ENCODE measurements at places on chromosomes 1 and 21.

GRCh38 chr1:211210052-211210451 lies 49.1 kb upstream of the RCOR3 start:
- no peak for DNase-seq

DNA sequence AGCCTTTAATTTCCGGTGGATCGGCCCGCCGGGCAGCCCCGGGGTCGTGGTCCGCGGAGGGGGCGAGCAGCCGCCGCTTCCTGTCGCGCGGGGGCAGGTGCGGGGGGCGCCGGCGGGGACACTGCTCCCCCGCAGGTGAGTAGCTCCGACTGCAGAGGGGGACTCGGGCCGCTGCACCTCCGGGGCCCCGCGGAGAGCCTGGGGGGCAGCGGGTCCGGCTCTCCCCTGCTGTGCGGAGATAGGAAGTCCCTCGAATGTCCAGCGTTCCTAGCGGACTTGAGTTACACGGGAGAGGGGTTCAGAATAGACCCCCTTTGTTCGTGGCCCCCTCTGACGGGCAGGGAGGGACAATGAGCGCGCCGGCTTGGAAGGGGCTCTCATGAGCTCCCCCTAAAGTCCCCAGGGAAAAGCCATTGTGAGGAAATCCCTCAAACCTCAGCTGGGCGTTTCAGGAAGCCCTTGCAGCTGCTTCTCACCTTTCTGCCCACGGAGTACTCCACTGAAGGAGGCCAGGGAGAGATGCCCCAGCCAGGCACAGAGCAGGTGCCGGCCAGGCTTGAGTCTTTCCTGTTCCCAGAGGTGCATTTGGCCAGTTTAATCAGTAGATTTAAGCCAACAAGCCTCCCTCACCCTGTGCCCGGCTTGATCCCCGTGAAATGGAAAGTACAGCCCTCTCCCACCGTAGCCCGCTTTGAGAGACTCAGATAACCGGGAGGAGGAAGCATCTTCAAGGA lies 925 bp downstream of the PDE9A start:
- no peak for DNase-seq

DNA sequence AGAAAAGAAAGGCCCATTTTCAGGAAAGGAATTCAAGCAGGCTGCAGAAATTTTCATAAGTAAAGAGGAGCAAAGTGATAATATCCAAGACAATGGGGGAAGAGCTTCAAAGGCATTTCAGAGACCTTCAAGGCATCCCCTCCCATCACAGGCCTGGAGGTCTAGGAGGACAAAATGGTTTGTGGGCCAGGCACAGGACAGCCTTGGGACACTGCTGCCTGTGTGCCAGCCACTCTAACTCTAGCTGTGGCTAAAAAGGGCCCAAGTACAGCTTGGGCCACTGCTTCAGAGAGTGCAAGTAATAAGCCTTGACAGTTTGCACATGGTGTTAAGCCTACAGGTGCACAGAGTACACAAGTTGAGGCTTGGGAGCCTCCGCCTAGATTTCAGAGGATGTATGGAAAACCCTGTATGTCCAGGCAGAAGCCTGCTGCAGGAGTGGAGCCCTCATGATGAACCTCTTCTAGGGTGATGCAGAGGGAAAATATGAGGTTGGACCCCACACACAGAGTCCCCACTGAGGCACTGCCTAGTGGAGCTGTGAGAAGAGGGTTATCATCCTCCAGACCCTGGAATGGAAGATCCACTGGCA lies 51.8 kb upstream of the ZSWIM5 start:
- DNase-seq = no peak

DNA sequence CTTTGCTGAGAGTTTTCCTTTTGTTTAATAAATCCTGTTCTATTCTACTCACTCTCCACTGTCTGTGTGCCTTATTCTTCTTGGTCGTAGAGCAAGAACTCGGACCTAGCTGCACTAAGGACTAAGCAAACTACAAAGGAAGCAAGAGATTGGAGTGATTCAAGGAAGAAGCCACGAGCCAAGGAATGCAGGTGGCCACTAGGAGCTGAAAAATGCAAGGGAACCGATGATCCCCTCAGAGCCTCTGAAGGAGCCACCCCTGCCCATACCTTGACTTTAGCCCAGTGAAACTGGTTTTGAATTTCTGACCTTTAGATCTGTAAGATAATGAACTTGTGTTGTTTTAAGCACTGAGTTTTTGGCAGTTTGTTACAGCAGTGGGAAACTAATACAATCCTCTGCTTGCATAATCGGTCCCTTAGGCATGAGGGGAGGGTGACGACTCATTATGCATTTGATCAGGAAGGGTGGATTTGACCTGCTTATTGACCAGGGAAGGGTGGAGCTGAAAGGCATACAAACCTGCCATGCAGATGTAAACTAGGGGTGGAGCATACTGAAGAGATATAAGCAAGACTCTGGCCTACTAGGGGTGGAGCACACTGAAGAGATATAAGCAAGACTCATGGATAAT lies 6.2 kb upstream of the CA6 start:
- DNase-seq = no peak

DNA sequence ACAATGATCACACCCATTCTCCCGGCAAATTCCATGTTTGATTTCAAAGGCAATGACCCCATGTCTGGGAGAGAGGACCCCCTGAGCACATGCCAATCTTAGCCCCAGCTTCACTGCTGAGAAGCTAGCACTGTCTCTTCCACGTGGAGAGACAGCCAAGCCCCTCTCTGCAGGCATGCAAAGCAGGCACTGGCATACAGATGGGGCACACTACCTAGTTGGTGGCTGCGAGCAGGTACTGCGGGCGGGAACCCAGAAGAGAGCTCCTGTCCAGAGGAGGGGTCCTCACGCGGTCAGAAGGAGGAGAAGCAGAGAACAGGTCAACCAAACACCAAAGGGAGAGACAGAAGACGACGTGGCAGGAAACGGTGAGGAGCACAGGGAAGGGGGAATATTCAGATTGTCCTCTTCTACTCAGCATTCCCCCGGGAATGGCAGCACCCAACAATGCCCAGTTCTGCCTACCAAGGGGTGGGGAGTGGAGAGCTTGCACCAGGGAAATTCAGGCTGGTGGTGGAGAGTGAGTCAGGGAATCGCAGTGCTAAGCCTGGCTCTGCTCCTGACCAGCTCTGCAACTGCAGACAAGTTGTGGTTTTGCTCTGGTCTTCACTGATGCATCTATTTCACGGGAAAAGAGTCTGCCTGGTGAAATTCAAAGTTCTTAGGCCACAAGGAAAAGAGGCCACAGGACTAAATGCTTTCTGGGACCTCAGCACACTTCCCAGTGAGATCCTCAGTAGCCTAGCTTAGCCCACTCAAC lies 48.1 kb upstream of the GOLT1A start:
- no peak for DNase-seq

- DNase-seq = no peak
Observed at GRCh38 chr1:221987860-221988520, 246.1 kb upstream of the DUSP10 start.

DNA sequence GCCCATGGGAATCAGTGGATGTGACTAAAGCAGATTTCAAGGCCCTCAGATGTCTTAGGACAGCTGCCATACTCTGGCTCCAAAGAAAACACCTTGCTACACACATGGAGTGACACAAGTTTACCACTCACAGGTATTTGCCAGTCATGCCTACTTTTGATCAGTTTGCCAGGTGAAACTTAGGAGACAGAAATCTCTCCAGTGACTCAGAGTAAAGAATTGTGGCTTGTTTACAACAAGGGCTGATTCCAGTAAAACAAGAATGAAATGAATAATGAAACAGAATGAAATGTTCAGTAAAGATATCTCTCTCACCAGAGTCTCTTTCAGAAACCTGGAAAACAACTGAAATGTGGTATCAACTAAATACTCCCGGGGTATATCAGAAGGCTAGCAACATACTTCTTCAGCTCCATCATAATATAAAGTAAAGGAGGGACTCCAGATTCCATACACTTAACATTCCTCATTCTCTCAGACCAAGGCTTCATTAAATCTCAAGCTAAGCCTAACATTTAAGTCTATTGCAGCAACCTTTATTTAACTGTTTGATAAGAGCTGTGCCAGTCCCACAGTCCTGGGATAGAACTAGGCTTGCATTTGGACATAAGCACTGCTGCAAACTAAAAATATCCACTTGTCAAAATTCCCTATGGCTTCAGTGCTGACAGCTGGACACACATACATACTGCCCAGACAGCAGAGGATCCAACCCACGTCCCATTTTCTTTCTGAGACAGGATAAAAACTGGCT lies 143.3 kb downstream of the SIPA1L2 start:
- DNase-seq = no peak

DNA sequence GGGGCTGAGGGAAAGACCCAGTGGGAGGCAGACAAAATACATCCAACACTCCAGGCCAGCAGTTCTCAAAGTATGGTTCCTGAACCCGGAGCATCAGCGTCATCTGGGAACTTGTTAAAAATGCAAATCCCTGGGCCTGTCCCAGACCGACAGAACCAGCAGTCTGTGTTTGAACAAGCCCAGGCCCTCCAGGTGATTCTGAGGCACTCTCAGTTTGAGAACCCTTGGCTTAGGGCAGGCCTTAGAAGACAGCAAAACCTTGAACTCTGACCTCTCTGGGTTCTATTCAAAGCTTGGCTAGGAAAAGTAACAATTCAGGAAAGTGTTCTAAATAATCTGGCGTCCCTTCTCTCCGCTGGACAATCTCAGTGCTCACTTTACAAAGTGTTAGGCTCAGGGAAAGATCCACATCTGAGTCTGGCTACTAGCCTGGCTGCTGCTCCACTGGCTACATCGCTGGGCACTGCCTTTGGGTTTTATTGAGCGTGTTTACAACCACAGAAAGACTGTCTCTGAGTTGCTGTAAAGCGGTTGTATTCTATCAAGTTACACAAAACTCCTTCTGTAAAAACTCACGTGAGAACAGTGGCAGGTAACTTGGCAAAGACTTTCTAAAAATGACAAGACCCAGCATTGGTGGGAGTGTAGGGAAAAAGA lies 166.1 kb downstream of the HIVEP3 start:
- no peak for DNase-seq

DNA sequence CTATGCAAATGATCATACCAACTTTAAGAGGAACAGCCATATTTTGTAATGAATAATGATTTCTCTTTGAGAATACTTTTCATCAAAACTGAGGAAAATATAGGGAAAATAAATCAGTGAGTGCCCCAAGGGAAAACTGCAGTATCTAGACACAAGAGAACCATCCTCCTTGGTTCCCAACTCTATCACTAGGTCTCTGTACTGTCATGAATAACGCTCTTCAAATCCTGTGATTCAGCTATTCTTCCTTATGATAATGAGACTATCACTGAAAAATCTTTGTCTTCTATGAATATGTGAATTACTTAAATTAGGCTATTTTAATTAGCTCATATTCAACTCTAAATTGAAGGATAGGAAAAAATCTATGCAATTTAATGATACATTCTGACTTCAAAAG lies 2.3 kb downstream of the OR2L5 start:
- no peak for DNase-seq

DNA sequence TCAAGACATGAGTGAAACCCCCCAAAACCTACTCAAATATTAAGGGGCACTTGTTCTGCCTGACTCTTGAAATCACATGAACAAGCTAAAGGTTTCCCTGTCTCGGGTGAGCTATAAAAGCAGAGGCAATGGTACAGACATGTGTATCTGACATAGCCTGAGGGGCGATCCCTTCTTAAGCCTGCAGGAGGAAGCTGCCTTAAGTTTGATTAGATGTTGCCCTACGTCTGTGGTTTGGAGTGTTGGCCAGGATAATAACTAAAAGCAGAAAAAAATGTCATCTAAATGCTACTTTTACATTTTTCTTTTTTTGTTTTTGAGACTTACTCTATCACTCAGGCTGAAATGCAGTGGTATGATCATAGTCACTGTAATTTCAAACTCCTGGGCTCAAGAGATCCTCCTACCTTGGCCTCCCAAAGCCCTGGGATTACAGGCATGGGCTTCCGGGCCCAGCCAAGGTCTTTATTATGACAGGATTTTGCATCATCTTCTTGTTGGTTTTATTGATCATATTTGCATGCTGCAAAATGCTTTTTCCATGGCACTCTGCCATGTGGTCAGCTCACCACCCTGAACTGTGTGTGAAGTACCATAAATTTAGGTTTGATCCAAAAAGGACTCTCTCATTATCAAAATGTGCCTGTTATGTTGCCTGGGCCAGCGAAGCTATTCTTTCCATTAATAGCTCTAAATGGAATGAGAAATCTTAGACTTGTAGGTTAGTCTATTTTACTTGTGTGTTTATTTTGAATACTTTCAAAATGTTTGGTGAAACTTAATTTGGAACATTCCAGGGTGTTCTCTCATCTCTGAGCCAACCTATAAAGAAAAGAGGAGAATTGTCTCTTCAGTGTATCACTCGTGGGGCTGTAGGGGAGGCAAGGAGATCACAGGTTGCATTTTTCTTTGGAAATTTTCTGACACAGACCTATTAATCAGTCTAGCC lies 15.0 kb upstream of the HMGN1 start:
- DNase-seq = no peak

- DNase-seq = no peak
Observed at GRCh38 chr1:205924460-205924790, 18.8 kb downstream of the SLC26A9 start.

DNA sequence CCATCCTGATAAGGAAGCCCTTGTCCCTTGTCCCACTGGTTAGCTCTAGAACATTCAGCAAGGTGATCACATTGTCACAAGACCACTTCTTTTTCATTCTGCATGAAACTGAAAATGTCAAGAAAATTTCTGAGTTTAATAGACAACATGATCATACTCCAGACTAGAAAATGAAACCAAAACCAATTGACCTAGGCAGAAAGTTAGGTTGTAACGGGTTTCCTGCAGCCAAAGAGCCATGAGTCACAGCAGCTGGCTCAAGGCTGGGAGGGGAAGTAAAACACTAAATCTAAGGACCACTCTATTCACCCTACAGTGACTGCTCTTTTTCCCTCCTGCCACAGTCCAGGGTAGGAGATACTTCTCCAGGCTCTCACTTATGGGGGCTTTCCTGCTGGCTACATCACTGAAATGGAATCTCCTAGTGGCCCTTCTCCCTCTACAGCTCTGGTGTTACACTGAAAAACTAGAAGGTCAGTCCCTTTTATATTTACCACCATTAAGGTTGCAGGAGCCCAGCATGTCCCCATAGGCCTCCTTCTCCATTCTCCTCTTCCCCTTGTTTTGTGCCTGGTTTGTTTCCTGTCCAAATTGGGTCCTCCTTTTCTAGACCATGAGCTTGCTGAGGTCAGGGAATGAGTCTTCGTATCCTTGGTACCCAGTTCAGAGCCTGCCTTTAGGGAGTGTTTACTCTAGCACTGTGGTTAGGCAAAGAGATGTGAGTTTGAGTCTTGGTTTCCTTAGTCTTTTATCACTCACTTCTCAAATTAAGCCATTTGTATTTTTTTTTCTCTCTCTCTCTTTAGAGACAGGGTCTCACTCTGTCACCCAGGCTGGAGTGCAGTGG lies 236.5 kb upstream of the JUN start:
- DNase-seq = no peak

- DNase-seq = no peak
Observed at GRCh38 chr1:174942547-174943255, 57.0 kb upstream of the CACYBP start.

GRCh38 chr1:109425391-109426280 lies 612 bp downstream of the PSMA5 start:
- DNase-seq = no peak

DNA sequence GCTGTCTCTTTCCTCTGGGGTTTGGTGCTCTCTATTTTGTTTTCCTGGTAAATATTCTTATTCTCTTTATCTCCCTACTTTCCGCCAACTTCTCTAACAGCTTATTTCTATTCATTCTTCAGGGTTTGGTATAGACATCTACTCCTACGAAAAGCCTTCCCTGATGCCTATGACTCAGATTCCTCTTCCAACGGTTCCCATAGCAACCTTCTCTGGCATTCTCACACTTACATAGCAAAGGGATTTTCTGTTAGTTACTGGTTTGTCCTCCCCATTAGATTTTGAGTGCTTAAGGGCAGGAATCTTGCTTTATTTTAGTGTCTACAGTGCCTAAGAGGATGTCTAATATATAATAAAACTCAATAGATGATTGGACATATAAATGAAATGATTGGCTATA lies 407.6 kb upstream of the DEPDC1 start:
- DNase-seq = no peak

- no peak for DNase-seq
Observed at GRCh38 chr1:15758343-15758931, at the start of gene FBLIM1. TSS of gene FBLIM1 (plus strand) at chr1:15758795. CDS start at chr1:15764984, 6,189 bp downstream.
